T-helper 22 cell (primary cell): ENCODE measurements at places on chromosomes 1 and 21.

DNA sequence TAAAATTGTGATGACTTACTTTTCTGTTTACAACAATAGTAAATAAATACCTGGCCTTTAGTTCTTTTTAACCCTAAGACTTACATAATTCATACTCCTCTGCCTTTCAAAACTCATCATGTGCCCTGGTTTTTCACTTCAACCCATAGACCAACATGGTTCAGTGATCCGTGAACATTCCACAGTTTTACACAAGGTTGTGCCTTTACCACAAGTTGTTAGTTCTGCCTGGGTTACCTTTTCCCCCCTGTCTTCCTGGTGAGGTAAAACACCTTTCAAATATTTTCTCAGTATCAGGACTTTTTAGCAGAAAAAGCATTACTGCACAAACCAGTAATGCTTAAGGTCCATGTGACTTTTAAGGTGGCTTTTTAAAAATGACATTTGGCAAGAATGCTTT, 1466.4 kb downstream of the PLA2G4A start:
- DNase-seq: no peak

DNA sequence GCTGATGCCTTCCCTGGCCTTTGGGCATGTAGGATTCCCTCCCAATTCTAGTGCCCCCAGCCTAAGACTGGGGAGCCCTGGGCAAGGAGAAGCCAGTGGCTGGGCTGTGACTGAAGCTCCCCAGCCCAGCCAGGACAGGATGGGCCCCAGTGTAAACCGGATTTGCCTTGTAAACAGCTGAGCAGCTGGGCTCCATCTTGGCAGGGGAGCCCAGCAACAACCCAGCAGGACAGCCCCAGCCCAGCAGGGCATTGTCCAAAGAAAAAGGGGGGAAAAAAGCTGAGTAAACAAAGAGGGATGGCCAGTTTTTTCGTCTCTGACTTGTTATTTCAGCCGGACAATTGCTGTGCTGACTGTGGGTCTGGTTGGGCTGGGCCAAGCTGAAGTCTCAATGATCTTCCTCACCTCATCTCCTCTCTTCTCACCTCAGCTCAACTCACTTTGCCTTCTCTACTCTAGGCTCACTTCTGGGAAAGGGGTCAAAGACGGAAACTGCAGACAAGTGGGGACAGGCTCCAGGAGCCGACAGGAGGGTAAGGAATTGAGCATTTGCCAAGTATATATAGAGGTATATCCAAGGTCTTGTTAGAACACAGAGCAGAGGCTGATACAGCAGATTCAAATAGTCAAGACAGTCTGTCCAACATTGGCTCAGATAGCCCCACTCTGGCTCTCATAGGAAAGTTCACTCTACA, 97.7 kb downstream of the TMEM53 start:
- no peak for DNase-seq

DNA sequence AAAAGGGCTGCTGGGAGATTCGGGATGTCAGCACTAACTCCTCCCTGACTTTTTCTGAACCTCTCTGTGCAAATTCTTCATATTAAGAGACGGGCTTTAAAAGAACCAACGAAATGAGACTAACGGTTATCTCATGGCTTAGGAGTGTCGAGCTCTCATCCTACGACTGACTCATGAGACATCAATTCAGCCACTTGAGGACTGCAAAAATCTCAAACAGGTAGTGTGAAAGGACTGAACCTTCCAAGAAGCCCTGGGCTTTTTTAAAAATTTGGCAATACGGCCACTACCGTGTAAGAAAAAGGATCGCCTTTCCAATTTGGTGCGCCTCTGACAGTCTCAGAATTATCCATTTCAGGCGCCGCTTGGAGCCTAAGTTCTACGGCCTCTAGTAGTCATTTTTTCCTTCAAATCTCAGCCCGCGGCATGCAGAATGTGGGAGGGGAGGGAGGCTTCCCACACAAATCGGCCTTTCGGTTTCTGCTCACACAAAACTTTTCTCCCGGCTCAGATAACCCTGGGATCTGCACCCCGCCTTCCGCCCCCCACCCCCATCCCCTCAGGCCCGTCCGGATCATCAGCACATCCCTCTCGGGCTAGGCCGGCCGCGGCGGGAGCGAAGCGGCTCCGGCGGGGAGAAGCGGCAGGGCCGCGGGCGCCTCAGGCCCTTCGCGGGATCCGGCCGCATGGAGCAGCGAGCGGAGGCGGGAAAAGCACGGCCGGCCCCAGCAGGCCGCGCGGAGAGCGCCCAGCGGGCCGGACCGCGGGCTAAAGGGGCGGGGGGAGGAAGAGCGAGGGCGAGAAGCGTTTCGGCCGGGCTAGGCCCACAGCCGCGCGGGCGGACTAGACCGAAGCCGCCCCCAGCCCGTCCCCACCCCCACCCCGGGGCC, 618 bp downstream of the HNRNPR start:
- peak; percentile 7 for DNase-seq

- no peak for DNase-seq
These were observed 25.7 kb downstream of the MAPKAPK2 start for GRCh38 chr1:206710460-206710823.

GRCh38 chr1:63122079-63122478, 200.3 kb upstream of the FOXD3 start:
- DNase-seq: no peak

DNA sequence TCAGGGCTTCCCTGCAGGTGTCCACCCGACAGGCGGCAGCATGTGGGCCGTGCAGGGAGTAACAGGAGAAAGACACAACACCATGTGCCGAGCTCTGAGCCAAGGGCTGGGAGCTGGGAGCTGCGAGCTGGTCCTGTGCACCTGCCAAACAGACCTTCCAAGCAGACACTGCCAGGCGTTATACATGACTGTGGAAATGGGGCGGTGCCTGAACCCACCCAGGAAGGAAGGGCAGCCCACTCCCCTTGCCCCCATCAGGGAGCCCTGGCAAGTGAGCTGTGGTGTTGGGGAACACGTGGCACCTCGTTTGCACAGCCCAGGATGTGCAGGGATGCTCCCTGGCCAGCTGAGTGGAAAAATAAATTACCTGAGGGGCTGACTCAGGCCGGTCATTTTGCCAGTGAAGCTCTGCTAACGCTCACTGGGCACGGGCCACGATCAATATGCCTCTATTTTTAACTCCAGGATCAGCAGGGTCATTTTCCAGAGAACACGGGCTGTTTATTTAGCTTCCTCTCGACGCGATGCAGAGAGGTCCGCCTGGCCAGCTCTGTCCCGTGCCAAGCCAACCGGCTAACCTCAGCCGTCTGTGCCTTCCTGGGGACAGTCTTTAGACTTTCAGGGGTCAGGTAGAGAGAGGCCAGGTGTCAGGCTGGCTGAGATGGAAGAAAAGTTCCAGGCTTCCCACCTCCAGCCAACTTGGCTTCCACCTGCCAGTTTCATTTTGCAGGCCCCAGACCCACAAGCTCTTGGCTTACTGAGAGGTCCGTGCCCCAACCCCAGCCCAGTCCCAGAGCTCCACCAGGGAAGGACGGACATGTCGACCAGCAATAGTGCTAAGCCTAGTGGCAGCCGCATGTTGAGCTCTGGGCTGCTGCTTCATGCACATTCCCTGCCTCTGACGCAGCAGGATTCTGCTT, 196.7 kb upstream of the VAMP3 start:
- DNase-seq: no peak

DNA sequence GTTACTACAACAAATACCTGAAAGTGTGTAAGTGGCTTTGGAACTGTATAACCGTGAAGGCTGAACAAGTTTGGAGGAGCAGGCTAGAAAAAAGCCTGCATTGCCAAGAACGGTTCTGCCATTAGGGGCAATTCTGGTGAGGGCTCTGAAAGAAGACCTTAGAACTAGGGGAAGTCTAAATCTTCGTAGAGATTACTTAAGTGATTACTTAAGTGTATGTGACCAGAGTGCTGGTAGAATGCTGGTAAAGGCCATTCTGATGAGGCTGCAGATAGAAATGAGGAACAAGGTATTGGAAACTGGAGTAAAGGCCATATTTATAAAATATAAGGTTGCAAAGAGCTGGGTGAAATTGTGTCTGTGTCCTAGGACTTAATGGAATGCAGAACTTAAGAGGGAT, 158.0 kb downstream of the CLIC6 start:
- no peak for DNase-seq

GRCh38 chr1:67833602-67833940, 304 bp upstream of the GNG12 start:
- DNase-seq: no peak

DNA sequence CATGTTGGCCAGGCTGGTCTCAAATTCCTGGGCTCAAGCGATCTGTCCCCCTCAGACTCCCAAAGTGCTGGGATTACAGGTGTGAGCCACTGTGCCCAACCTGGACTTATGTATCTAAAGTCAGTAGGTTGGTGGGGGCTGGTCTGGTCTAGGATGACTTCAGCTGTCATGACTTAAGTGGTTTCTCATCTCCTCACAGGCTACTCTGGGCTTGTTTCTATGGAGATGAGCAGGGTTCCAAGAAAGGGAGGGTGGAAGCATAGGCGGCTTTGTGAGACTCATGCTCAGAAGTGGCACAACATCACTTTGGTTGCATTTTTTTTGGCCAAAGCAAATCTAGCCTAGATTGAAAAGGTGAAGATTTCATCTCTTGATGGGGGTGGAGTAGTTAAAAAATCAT, 115.9 kb upstream of the IVNS1ABP start:
- DNase-seq: no peak

DNA sequence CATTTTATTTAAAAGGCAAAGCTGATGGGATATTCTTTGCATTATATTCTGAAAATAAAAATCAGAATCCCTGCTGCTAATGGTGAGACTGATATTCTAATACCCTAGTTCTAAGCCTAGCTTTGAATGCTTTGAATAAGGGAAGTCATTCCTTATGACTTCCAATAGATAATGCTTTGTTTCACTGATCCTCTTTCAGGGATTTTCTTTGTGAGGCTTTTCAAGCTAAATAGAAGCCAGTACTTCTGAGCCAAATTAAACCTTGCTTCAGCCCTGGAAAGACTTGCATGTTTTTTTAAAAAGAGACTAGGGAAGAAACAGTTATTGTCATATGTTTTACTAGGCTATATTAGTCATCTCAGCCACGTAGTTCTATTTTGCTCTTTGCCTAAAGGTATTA, 68.5 kb upstream of the CACYBP start:
- DNase-seq: no peak

- DNase-seq: no peak
These were observed 22.8 kb upstream of the LBR start for GRCh38 chr1:225450491-225451191.

DNA sequence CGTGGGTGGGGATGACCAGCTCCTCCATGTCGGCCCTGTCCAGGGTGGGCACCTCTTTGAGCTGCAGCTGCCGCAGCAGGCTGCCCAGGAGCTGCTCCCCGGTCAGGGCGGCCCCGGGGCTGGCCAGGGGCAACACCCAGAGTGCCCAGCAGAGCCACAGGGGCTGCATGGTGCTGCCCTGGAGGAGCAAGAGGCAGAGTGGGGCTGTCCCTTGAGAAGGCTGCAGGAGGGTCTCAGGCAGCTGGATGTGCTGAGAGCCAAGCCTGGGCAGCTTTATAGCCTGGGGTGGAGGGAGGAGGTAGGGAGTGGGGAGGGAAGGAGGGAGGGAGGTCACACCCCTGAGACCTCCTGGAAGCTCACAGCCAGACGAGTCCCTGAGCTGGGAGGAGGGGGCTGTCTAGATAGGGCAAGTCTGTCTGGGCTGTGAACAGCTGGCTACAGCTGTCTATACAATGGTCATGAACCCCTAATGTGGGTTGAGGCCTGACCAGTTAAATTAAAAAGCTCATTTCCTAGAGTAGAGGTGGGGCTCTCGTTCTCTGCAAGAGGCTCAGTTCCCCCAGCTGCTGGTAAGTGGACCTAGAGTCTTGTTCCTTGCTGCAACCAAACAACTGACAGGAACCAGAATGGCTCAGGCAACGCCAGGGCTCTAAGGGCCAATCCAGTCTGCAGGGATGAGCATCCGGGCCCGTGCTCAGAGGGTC, at the start of gene LEFTY1:
Gene LEFTY1, minus strand, starts transcription at position 249 of the 704 bp plus-strand sequence. Its CDS starts 80 bp downstream, at position 169.
- DNase-seq: no peak

- no peak for DNase-seq
These were observed 256.6 kb downstream of the ST6GALNAC3 start for GRCh38 chr1:76330991-76331603.

- no peak for DNase-seq
These were observed 68.9 kb upstream of the PARP1 start for GRCh38 chr1:226476648-226477319.

GRCh38 chr1:225844236-225845061, 34.5 kb downstream of the EPHX1 start:
- DNase-seq: no peak

DNA sequence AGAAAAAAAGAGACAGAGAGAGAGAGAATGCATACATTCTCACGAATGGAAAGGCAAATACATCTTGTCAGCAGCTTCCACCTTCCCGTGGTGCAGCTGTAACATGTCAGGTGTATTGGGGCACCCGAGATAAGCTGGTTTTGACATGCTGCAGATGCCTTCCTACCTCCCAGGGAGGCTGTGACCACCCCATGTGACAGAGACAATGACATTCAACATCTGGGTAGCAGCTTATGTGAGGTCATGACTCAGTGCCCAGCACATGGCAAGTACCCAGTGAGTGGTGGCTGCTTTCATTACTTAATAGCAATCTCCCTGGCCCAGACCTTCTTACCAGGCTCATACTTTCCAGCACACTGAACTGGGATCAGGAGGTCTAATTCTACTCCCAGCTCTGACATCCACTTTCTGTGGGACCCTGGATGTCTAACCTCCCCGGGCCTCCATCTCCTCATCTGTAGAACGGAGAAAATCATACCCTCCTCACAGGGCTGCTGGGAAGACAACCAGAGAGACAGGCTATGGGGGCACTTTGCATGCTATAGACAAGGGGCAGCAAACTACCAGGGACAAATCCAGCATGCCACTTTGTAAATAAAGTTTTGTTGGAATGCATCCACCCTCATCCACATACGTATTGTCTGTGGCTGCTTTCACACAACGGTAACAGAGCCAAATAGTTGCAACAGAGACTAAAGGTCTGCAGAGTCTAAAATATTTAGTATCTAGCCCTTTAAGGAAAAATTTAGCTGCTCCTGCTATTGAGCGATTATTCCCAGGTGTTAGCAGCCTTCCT, 38.5 kb upstream of the ZBTB40 start:
- DNase-seq: no peak

GRCh38 chr1:56106531-56107274, 472.7 kb downstream of the PLPP3 start:
- DNase-seq: no peak

DNA sequence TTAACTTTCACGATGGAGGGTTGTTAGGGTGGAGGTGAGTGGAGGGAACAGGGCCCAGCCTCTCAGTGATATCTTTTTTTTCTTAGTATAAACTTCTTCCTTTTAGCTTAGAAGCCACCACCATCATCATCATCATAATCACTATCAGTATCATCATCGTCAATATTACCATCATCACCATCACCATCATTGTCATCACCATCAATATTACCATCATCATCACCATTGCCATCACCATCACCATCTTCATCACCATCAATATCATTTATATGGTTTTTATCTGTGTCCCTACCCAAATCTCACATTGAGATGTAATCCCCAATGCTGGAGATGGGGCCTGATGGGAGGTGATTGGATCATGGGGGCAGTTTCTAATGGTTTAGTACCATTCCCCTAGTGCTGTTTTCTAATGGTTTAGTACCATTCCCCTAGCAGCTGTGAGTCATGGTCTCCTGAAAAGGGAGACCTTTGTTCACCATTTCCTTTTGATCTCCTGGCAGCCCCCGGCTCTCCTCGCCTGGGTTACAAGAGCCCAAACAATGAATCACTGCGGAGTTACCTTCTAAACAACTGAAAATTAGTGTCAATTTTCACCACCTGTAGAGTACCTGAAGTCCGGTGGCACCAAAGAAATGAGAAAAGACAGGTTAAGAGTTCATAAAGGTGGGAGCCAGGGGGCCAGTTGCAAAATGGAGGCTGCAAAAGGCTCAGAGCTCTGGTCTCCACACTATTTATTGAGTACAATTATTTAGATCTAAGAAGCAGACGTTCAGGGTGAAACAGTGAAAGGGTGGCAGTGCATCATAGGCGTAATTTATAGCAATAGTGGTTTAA, 3.1 kb upstream of the PLA2G2E start:
- DNase-seq: no peak
